RWPE2 (cell line): ENCODE measurements at places on chromosomes 2 and 18.
A peak's percentile ranks its signal among the peaks of the same experiment; 100 is the strongest.

DNA sequence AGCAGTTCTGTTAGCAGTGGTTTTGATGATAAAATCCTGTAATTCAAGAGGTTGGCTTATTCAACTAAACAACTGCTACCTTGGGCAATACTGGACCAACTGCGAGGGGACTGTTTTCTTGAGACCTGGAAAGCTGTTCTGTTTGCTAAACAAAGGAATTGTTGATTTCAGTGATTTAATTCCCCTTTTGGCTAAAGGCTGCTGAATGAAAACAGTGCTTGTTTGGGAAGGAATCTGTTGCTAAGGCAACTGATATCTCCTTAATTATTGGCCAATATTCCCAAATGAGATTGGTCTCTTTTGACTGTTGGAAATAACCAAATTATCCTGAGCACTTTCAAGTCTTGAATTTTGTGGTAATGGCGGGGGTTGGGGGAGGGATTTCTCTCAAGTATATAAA is 136.8 kb downstream of the CAMKMT start:
- no peak for DNase-seq

GRCh38 chr2:104290566-104290891 is 563.4 kb upstream of the POU3F3 start:
- DNase-seq, result no peak

- no peak for DNase-seq
Observed at GRCh38 chr2:141455211-141455826, 675.5 kb downstream of the LRP1B start.

GRCh38 chr2:231928901-231929725 is 2.9 kb upstream of the NPPC start:
- DNase-seq, result peak; percentile 28

DNA sequence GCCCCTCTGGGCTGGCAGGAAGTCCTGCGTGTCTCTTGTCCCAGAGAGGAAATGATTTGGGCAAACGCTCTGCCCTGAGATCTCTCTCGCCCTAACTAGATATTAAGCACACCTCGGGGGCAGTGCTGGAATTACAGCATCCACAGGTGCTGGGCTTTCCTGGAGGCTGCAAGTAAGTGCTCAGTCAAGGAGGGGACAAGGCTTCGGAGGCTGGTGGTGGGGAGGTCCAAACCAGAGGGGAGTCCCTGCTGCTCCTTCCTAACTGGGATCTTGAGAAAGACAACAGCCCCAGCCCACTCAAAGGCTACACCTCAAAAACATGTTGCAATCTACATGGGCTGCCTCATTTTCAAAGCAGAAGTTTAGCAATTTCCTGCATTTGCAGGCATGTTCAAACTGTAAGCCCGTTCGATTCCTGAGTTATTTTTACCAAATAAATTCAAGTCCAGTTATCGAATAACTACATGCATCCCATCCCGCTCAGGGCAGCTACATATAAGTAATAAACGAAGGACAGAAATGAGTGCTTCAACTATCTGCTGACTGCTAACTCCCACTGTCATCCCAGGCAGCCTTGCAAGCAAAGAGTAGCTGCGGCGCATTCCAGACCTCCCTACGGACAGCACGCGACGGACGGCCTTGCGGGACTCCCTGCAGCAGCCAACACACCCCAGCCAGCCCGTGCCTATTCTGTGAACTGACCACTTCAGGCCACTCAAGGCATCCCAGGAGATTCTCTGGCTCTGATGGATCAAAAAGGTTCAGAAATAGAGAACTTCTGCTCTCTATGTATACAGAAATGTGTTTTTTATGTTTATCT is 27.5 kb downstream of the ZNF516 start:
- no peak for DNase-seq

- no peak for DNase-seq
Observed at GRCh38 chr2:63440612-63441011, 147.7 kb downstream of the WDPCP start.

DNA sequence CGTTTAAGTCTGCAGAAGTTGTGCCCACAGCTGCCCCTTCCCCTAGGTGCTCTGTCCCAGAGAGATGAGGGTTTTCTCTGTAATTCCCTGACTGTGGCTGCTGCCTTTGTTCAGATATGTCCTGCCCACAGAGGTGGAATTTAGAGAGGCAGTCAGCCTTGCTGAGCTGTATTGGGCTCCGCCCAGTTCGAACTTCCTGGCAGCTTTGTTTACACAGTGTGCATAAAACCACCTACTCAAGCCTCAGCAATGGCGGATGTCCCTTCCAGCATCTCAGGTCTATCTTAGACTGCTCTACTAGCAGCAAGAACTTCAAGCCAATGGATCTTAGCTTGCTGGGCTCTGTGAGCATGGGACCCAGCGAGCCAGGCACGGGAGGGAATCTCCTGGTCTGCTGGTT is 48.1 kb downstream of the LHCGR start:
- no peak for DNase-seq

DNA sequence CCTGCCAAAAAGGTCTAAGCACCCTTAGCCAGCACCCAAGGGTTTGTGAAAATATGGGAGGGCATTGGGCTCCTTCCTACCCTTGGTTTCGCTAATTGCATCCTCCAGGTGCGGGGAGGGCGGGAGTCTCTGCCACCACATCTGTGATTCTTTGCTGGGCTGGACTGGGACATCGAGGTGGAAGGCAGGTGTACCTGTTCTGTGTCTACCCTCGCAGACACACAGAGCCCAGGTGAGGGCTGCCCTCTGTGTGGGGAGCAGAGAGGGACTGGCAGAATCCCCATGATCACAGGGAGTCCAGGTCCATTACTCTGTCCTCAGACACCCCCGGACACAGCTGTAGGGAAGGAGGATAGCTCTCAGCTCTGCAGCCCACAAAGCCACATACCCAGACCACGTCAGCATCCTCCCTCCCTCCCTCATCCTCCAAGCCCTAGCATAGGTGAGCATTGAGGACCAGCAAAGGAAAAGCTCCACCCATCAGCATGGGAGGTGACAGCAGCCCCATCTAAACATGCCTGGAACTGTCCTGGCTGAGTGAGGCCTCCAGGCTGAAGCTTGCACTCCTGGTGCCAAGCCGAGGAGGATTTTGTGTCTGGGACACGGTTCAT is 49.8 kb downstream of the PLB1 start:
- peak; percentile 66 for DNase-seq

GRCh38 chr2:166332106-166332505 is 43.6 kb downstream of the SCN9A start:
- no peak for DNase-seq

- no peak for DNase-seq
Observed at GRCh38 chr2:140502951-140503630, 1627.7 kb downstream of the LRP1B start.

DNA sequence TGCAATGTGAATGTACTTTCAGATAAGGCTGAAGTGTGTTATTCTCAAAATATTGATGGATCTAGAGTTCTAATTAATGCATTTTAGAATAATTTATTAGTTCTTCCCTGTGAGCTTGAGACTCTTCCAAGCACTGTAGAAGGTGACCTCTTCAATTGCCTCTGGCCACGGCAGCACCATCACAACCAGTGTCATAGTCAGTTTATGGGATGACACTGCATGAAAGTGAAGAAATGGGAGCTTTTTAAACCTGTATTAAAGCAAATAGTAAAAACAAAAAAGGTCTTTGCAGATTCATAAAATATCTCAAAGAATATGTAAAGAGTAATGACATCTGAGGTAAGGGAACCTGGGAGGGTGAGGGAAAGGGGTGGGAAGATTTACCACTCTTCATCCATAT is 52.0 kb downstream of the OXER1 start:
- DNase-seq, result no peak

DNA sequence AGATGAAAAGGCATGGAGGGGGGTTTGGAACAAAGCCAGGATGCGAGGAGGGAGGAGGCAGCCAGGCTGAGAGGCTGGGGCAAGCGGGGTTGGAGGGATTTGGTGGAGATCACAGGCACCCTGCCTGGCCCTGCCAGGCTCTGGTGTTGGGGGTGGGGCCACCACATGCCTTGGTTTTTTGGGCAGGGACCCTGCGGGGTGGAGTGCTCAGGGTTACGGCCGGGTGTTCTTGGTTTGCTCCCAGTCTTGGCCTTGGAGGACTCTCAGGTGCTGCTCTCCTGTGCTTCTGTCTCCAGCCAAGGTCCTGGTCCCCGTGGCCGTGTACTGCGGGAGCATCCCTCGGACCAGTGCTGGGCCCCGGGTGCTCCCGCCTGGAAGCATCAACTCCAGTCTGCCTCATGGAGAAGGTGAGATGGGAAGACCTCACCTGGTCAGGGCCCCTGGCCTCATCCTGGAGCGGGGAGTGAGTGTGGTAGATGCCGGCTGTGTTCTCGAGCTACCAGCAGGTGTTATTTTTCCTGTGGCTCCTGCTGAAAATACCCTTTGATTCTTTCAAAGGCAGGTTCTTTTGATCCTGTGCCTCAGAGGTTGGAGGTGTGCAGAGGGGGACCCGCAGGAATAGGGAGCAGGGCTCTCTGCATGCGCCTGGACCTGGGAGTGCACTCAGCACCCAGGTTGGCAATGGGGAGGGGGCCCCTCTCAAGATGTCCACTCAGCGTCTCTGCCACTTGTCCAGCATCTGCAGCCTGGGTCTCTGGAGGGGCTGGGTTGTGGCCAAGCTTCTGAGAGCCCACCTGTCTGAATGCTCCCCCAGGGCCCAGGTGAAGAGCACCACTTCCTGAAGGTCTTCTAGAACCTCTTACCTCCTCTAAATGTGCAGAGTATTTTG is 17.0 kb downstream of the TOGARAM2 start:
- no peak for DNase-seq

DNA sequence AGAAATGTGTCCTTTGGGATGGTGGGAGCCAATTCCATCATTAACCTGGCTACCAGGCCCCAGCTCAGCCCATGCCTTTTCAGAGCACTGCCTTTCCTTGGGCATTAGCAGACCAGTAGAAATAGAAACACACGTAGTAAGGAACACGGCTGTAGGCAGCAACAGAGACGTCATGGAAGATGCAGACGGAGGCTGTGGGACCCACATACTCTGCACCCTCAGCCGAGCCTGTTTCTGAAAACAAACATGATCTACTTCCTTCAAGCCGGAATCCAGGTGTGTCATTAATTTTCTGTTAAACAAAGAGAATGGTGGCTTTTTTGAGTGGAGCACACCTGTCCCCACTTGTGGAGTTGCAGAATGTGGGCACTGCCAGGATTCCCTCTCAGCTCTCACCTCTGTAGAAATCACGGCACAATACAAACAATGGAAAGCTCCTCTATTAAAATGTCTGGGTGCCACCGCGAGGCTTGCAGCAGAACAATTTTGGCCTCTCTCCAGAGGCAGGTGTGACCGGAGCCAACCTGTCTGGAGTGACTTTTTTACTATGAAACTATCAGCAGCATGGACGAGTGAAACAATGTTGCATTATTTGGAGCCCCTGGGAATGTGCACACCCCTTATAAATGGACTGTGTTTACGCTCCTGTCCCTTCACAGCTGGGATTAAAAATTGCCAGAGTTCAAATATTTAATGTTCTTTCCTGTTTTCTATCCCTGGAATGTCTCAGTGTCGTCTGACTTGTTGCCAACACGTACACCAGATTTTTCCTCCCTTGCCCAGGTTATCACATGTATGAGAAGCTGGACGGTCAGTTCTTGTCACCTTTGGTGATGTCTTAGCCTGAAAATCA is 31.7 kb downstream of the SPP2 start:
- no peak for DNase-seq

GRCh38 chr2:224520064-224520463 is 65.1 kb downstream of the CUL3 start:
- no peak for DNase-seq

DNA sequence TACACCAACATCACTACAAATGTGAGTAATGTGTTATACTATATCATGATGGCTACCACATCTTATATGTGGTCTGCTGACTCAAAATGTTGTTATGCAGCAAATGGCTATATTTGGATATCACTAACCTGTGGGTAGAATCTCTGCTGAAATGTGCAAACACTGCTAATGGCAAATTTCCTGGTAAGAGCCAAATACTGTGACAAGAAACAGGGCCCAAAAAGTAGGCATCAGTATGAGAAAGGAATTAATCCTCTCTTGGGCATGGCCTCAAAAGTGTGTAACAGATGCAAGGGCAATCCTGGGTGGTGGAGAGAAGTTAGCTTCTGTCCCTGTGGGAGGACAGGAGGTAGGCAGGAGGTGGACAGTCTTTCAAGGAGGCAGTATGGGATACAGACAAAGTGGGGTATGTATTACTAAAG is 13.3 kb downstream of the ATF2 start:
- no peak for DNase-seq

DNA sequence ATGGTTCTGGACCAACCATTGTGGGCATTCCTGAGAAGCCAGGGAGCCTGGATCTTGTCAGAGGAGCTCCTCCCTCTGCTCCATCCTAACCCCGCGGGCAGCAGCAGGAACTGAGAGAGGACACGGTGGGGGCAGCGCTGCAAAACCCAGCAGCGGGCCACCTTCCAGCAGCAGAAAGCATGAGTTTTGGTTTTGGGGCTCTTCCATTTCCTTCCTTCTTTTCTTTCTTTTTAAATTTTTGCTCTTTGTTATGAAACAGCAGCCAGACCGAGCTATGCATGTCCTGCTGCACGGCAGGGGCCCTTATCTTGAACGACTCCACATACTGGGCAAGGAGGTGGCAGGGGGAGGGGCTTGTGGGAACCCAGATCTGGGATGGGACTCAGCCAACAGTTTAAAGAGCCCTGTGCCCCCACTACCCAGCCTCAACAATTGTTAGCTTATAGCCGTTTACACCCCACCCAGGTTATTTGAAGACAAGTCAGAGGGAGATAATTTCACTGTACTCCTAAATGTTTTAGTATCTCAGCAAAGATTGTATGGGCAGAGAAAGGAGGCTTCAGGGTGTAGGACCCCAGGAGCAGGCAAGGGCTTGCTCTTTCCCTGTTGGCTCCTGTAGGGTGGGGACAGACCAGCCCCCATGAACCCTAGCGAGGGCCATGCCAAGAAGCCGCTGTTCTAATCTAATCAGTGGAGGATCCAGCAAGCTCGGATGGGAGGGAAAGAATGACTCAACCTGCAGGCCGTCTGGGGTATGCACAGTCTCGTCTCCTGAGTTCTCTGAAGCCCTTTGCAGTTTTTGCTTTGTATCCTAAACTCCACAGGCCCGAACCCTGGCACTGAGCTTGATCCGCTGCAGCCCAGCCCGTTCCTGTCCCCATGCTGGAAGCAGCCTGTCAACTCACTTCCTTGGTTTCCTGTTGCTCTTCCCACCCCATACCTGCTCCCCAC is 75.3 kb downstream of the LRRFIP1 start:
- DNase-seq, result no peak

GRCh38 chr2:134278553-134278952 is 24.7 kb downstream of the MGAT5 start:
- no peak for DNase-seq

- DNase-seq, result no peak
Observed at GRCh38 chr18:13412017-13412416, 193.5 kb downstream of the LDLRAD4 start.

- no peak for DNase-seq
Observed at GRCh38 chr2:88545118-88545517, 82.1 kb downstream of the EIF2AK3 start.

DNA sequence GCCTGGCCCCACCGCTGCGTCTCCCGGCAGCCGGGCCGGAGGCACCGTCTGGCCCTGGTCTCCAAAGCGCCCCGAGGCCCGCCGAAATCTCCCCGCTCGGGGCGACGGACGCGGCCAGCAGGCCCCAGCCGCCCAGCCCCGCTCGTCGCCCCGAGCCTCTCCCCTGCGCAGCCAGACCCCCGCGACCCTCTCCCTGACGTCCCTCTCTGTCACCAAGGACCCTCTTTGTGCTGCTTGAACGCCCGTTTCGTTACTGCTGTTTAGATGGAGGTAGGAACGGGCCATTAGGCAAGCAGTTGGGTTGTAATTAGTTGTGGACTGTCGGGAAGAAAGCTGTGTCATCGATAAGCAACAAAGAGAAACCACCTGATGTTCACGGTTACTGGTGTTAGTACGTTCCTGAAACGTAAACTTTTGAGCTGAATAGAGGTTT is 686 bp downstream of the UBXN4 start:
- no peak for DNase-seq

- no peak for DNase-seq
Observed at GRCh38 chr2:33492399-33493134, 16.1 kb downstream of the RASGRP3 start.

GRCh38 chr18:8439055-8439454 is 170.2 kb upstream of the RAB12 start:
- DNase-seq, result no peak
